ENCODE measurements at places on chromosomes 6 and 20.

GRCh38 chr6:117451671-117452070 is 25.9 kb upstream of the ROS1 start:
- no peak for DNase-seq

DNA sequence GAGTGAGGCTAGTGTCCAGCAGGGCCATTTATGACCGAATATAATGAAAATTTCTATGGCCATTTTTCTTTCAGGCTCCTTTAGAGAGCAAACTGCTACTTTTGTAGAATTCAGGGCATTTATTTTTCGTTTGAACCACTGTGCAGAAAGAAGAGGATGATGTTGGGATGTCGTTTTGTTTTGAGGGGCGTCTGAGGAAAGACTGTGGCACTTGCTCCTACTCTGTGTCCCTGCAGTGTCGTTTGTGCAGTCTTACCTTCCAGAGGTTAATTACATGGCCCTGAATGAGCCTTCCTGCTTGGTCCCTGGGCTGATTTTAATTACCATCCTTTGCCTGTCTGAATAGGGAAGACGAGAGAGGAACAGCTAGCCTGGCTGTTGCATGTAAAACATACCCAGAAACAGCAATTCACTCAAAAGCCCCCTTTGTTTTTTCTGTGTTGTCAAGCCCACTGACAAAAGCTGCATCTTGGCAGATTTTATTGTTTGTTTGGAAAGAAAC is 65.3 kb downstream of the CTNNBL1 start:
- no peak for DNase-seq

DNA sequence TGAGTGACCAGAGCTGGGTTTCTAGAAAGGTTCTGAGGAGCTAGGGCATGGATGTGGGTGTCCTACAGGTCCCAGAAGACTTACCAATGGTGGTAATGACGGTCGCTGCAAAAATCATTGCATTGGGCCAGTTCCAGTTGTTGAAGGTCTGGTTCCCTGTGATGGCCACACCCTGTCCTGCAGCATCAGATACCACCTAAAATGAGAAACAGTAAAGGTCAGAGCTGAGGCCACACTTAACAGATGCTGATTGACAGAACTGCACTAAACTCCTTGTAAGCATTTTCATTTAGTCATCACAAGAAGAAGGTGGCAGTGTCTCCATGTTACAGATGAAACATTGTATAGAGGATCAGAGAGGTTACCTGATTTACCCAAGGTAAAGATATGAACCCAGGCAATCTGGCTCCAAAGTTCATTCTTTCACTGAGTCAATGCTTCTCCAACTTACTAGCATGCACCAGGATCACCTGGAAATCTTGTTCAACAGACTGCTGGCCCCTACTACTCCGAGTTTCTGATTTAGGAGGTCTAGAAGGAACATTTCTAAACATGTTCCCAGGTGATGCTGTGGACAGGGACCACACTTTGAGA is 33.4 kb downstream of the KCNK5 start:
- DNase-seq, result no peak

DNA sequence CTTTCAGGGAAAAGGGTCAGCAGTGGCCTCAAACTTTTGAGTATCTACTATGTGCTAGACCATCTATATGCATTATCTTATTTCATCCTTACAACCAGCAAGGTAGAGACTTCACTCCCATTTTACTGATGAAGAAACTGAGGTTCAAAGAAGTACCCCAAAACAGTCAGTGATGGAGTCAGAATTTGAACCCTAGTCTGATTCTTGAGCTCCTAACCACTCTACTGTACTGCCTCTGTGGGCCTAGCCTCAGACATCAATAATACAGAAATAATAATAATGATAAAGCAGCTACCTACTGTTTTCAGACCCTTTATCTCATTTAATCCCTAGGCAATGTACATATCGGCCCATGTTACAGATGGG is 8.4 kb downstream of the ADA start:
- DNase-seq, result no peak

- DNase-seq, result no peak
These were observed 36.1 kb downstream of the F13A1 start for GRCh38 chr6:6284221-6284966.

- no peak for DNase-seq
These were observed 6.9 kb upstream of the NSFL1C start for GRCh38 chr20:1473246-1474220.

DNA sequence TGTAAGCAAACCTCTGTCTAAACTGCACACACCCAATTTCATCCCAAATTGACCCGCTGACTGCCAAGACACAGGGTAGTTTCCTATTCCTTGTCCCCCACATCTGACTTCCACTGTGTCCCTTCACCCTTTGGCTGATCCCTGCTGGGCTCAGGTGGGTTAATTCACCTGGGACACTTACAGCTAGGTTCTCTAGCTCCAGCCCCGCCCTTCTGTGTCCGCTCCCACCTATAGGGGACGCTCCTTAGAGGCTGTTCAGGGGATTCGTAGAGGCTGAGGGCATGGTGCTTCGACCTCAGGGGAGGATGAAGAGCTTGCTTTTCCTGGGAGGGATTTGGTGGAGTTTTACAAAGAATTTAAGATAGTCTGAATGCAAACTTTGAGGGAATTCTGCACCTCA is 4.0 kb upstream of the CD93 start:
- no peak for DNase-seq

GRCh38 chr6:372336-372911 is 19.1 kb upstream of the IRF4 start:
- no peak for DNase-seq

GRCh38 chr6:4533576-4533975 is 242.6 kb upstream of the CDYL start:
- no peak for DNase-seq

GRCh38 chr6:142112451-142113061 is 20.2 kb upstream of the GJE1 start:
- DNase-seq, result peak; percentile 41

DNA sequence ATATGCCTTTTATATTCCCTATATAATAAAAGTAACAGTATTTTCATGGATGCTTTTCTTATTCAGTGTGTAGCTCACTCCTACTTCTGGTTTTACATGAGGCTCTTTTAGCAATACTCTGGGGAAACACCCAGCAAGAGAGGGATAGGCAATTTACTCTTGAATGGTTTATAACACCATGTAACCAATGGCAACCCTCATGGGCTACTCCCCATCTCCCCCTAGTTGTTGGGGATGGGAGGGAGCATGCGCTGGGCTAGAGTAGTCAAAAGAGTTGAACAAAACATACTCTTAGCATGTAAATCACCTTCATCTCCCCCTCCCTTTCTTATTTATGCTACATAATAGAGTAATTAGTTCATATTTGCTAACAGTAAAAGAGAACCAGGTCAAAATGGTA is 140.1 kb upstream of the LRFN2 start:
- no peak for DNase-seq

DNA sequence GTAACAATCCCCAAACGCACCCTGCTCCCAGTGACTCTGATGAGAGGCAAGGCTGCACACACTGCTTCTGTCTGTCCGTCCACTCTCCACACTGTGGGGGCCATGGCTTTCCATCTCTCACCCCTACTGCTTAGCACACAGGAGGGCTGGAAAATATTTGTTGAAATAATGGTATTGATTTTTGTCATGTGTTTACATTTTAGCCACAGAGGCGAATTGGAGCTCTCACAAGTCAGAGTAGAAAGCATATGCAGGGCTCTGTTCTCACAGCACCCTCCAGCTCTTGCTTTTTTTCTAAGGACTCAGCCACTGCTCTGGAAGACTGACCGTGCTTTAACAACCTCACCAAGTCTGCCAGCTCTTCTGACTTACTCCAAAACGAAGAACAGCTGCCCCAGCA is 273.8 kb downstream of the GMDS start:
- DNase-seq, result no peak

- no peak for DNase-seq
These were observed 135.7 kb downstream of the MOXD1 start for GRCh38 chr6:132265451-132266097.

DNA sequence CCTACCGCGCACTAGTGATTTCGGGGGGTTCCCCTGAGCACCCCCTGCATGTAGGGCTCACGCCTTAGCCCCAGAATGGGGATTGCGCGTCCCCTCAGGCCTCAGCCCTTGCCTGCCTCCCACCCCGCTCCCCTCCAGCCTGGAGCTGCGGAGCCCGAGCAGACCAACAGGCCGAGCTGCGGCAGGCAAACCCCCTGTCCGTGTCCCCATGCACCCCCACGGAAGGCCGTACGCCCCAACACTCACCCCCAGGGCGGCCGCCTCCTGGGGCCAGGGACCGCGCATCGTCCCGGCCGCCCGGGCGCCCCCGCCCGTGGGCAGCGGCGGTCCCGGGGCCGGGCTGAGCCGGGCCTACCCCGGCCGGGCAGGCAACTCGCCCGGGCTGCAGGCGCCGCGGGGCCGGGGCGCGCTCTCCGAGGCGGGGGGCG is 1.2 kb upstream of the KCNB1 start:
- no peak for DNase-seq

DNA sequence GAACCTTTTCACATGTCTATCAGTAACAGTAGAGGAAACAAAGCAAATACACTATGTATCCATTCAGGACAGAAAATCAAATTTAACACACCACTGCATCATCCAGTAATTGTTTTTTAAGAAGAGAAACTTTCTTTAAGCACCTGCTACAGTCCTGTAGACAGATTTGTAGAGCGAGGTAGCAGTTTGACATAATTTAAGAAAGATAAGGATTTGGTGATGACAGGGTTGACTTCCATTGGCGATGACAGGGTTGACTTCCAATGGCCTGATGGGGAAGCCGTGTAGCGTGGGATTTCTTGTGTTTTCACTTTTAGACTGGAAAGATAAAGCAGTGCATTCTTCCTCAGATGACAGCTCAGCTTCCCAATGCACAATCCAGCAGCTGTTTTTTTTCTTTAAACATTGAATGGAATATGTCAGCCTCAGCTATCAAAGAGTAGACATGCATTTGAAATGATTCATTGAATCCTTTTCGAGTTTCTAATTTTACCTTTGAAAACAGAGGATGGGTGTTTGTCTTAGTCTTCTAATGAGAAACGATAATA is 68.5 kb downstream of the ECT2L start:
- no peak for DNase-seq

DNA sequence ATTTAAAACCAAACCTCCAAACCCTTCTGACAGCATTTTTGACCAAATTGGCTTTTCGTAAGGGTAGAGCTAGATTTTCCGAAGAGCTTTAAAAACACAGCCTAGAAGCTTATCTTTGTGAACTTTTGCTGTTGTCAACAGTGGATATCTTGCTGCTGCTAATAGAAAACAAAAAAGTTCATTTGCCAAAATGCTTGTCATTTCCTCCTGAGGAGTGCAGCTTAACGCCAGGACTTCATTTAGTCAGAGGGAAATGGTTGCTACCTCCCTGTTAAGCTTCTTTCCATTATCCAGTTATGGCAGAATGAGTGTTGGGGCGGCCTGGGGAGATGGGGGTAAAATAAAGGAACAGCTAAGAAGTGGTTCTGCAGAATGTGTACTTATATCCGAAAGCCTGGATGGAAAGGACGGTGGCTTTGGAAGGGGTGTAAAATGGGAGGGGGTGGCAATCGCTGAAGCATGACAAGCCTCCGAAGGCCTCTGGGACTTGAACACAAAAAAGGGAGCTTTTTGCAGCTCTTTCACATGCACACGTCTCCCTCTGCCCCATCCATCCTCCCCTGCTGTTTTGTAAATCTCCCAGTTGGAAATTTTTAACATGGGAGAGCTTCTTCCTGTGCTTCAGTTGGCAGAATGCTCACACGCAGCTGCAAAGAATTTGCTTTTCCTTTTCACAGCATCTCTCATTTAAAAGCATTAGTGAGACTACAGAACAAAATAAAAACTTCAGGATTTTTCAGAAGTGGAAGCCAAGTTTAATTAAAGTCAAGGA is 22.5 kb downstream of the JARID2 start:
- no peak for DNase-seq

- no peak for DNase-seq
These were observed 492.0 kb upstream of the SULF2 start for GRCh38 chr20:48277266-48277665.

DNA sequence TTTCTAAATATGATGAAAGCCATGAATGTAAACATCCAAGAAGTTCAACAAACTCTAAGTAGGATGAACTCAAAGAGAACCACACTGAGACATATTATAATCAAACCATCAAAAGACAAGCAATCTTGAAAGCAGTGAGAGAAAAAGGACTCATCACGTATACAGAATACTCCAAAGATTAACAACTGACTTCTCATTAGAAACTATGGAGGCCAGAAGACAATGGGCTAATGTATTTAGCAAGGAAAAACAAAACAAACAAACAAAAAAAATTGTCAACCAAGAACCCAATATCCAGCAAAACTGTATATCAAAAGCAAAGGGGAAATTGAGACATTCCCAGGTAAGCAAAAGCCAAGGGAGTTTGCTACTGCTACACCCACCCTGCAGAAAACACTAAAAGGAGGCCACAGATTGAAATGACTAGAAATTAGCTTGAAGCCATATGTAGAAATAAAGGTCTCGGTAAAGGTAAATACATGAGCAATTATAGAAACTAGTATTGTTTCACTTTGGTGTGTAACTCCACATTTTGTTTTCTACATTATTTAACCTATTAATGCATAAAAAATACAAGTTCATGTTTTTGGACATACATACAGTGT is 301.1 kb upstream of the QKI start:
- DNase-seq, result no peak

- DNase-seq, result no peak
These were observed 2.1 kb downstream of the GOPC start for GRCh38 chr6:117600008-117600743.

DNA sequence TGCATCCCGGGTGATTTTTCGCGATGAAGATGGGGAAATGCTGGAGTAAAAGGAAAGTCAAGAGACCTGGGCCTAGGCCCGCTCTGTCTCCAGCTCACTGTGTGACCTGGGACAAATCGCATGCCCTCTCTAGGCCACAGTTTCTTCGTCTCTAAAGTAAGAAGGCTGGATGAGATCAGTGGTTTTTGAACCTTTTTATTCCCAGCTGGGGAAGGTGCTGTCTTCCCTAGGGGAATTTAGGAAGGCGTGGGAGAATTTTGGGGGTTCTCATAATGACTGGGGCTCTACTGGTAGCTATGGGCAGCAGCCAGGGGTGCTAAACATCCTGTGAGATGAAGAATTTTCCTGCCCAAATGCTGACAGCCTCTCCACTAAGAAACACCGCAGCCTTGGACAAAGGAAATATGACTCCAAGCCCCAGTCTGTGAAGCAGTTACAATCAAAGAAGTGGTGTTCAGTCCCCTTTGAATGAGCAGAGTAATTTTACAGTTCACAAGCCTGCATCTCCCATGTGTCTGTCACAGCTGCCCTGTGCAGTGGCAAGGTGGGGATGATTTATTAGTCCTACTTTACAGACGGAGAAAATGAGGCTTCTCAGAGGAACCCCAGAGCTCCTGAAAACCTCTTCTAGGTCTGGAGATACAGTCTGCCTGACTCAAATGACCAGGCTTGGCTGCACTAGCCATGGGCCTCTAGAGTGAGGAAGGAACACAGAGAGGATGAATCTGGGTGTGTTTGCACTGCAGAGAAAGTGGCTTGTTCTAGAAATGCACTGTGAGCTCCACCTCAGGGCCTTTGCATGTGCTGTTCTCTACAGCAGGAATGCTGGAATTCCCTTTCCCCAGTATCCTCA is 57.2 kb downstream of the RAB44 start:
- no peak for DNase-seq

- DNase-seq, result no peak
These were observed 161.2 kb downstream of the EYA2 start for GRCh38 chr20:47055699-47056369.

Data from iPS DF 6.9 (cell line).